Stomach (tissue), 19 donors: ENCODE measurements at places on chromosomes 6 and 20. TPM values are rescaled to one million over a fixed set of nuclear protein-coding genes. Genes with fewer than 3 reads are reported as not detected.

The TMEM74B gene
- not detected for total RNA-seq

GRCh38 chr6:56357616-56358373, 110.4 kb upstream of the COL21A1 start:
- DNase-seq = no peak

The BYSL gene
- 65.2 TPM for total RNA-seq

The SLC4A11 gene
- 9.9 TPM for total RNA-seq

- DNase-seq = peak; percentile 78
These were observed 47.5 kb downstream of the RALGAPA2 start for GRCh38 chr20:20664795-20665589.

The TNFAIP3 gene
- 77.0 TPM for total RNA-seq

GRCh38 chr6:149864578-149865535, 698 bp upstream of the LRP11 start:
- DNase-seq = peak; percentile 85

DNA sequence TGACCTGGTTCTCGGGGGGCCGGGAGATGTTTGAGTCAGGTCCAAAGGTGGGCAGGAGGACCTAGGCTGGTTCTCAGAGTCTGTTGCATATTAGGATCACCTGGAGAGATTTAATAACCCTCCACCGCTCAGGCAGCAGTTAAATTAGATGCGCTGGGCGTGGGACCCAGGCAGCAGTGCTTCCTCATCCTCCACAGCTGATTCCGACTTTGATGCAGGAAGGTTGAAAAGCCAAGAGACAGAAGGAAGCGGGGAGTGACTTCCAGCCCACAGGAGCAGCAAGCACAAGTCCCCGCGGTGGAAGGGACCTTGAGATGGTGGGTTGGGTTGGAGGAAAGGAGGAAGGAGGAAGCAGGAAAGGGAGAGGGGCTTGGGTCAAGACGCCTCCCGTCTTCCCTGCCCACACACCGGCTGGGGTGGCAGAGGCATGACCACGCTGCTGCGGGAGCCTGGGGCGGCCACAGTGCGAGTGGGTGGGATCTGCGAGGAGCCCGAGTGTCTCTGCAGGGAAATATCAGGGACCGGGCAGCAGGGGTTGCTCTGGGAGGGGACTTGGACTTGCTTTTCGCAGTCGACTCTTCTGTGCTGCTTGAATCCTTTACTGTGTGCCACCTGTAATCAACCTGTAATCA, 146.0 kb downstream of the PHACTR3 start:
- no peak for DNase-seq

DNA sequence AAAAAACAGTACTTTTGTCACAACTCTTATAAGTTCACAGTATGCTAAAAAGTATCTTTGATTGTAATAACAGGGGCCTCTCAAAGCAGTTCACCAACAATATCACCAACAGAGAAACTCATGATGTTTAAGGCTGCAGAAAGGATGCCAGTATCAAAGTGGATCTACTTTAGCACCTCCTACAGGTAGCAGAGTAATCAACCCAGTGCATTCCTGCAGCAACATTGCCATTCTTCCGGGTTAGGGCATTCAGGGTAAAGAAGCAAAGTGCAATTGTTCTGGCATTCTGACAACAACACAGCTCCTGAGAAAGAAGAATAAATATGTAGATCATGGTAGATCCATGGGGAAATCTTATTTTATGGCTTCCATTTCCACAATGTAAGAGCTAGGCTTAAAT, 7.6 kb upstream of the SLC17A4 start:
- DNase-seq = no peak

- no peak for DNase-seq
These were observed 42.4 kb downstream of the HDDC2 start for GRCh38 chr6:125259354-125259736.

- DNase-seq = no peak
These were observed 4.8 kb downstream of the CST3 start for GRCh38 chr20:23632711-23633573.

The C6orf141 gene
- total RNA-seq = 29.8 TPM

DNA sequence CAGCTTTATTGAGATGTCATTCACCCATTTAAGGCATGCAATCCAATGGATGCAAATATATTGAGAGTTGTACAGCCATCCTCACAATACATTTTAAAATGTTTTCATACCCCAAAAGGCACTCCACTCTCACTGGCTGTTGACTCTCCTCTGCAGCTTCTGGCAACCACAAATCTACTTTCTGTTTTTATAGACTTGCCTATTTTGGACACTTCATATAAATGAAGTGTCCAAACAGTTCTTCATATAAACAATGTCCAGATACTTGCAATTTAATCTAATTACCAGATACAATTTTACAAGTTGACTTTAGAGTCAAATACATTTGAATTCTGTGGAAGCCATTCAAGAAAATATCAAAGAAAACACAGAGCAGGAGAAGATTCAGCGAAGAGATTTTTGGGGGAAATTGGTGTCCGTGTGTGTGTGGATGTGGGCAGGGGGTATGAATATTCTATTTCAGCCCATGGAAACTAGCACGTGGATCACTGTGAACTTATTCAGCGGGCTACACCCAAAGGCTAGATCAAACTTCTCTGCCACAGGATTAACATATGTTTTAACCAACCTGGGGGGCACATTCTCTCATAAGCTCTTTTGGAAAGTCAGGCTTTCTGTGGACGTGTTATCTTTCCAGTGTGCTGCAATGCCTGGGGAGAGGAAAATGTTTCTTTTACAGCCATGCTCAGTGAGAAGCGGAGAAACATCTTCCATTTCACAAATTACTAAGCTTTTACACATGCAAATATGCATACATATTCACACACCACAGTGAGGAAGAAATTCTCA, 73.9 kb downstream of the PLG start:
- no peak for DNase-seq

GRCh38 chr6:628766-629165, 28.1 kb downstream of the HUS1B start:
- DNase-seq = no peak

- no peak for DNase-seq
These were observed 318.8 kb downstream of the ZFAND3 start for GRCh38 chr6:38138374-38138773.

The VGLL2 gene
- not detected for total RNA-seq

The LBP gene
- not detected for total RNA-seq
